ENCODE measurements at places on chromosomes 7 and 10.

DNA sequence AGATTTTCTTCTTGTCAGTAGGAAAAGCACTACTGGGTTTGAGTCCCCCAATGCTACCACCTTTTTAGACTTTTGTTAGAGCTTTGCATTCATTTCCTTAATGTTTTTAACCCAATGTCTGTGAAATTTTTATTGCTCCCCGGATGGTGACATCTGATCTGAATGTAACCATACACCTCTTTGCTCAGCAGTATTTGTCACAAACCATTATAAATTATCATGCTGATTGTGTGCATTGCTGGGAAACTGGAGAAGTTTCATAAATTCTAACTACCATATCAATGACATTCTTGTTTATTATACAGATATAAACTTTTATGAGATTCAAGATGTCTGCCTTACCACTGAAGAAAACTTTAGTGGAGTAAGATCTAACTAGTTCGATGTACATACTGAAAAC, 8.5 kb downstream of the NRP1 start:
- DNase-seq = no peak

DNA sequence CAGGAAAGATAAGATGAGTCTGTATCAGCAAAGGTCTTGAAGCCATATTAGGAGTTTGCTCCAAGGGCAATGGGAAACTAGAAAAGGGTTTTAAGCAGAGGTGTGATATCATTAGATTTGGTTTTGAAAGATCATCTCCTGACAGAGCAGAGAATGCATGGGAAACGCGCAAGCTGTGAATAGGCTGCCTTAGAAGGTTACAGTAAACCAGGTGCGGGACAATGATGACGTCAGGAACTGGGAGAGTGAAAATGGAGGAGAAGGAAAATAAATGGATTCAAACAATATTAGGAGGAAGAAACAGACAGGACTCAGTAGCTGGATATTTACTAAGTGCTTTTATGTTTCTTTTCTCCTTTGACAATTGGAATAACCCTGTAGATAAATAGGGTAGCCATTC, 50.6 kb downstream of the CACNB2 start:
- no peak for DNase-seq

DNA sequence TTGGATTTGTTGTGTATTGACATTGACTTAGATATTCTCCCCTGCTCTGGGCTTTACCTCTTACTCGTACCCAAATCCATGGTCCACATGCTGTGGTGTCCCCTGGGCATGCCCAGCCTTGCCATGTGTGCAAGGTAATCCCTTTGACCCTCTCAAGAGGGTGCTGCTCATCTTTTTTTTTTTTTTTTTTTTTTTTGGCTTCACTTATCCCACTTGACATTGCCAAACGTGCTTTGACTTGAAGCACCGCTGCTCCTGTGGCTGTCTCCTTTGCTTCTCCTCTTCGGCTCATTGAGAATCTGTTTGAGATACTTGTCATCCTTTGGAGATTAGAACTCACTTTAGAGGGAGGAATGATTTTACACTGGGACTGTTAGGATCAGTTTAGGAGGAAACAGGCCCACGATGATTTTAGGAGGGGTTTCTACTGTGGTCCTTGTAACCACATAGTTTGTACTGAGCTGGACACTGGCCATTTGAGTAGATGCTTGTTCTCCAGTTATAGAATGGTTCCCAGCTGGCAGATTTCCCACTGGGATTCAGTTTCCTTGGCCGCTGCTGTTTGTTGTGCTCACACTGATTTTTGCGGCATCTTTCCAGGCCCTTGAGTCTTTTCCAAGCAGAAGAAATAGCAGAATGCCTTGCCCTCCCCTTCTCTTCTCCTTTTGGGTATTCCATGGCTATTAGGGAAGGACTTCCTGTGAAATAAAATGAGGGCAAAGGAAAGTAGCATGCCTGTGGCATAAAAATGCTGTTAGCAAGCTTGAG, 184.8 kb downstream of the AUTS2 start:
- no peak for DNase-seq

GRCh38 chr10:69240455-69240854, 20.3 kb downstream of the HKDC1 start:
- DNase-seq = no peak

- no peak for DNase-seq
Measured at GRCh38 chr10:79400146-79401004, 45.0 kb downstream of the ZCCHC24 start.

- no peak for DNase-seq
Measured at GRCh38 chr7:137909042-137909441, 62.3 kb upstream of the DGKI start.

GRCh38 chr10:26336979-26337378, 101.2 kb upstream of the APBB1IP start:
- DNase-seq = no peak

GRCh38 chr7:106640368-106641141, 20.4 kb downstream of the CCDC71L start:
- no peak for DNase-seq

GRCh38 chr10:45460235-45460878, 86.3 kb downstream of the ALOX5 start:
- DNase-seq = no peak

- DNase-seq = no peak
Measured at GRCh38 chr7:77239471-77239870, 39.9 kb upstream of the FGL2 start.

- DNase-seq = no peak
Measured at GRCh38 chr7:148368562-148368961, 222.0 kb upstream of the C7orf33 start.

GRCh38 chr7:24834128-24834798, 77.0 kb upstream of the GSDME start:
- DNase-seq = no peak

DNA sequence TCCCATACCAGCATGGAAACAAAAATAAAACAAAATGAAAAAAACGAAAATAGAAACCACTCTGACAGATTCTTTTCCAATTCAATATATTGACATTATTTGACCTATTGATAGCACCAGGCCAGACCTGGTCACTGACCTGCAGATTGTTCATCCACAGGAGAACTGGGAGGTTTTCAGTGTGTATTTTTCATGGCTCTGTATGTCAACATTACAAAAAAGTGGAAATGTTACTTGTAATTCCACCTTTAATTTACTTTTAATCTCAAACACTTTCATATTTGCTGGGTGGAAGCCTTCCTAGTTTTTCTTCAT, 2.9 kb downstream of the HKDC1 start:
- DNase-seq = no peak

GRCh38 chr10:10551596-10552301, 465.9 kb upstream of the CELF2 start:
- no peak for DNase-seq

GRCh38 chr10:106900016-106900652, 264.4 kb downstream of the SORCS1 start:
- DNase-seq = no peak

GRCh38 chr7:94486216-94486615, 23.4 kb upstream of the CASD1 start:
- DNase-seq = no peak

Measured in NCI-H2081 treated with DMSO at 0.1 percent for 48 hours (cell line).